ENCODE measurements at places on chromosomes 1 and 21.
A peak's percentile ranks its signal among the peaks of the same experiment; 100 is the strongest.

GRCh38 chr1:150836129-150836773, 28.2 kb upstream of the CTSK start:
- DNase-seq = no peak

GRCh38 chr1:115165776-115166175, 76.5 kb upstream of the TSPAN2 start:
- no peak for DNase-seq

DNA sequence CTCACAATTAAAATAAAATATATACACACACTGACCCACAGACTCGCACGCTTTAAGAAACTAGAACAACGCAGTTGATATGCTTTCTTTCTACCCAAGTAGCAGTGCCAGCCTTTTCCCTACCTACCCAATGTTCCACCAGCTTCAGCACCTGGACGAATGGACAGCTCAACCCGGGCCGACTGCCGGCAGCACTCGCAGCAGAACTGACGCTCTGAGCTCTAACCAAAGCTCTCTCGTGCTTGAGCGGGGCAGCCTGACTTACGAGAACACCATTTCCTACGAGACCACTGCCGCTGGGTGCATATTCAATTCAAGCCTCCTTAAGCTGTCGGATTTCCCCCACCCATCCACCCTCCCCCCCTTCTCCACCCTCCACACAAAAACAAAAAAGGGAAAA, 127.4 kb upstream of the DPYD start:
- DNase-seq = peak; percentile 58

GRCh38 chr1:229636042-229636441, 10.0 kb downstream of the URB2 start:
- DNase-seq = no peak

GRCh38 chr1:176854758-176855745, 309.5 kb downstream of the ASTN1 start:
- no peak for DNase-seq

GRCh38 chr1:226362361-226362760, 45.5 kb downstream of the PARP1 start:
- DNase-seq = no peak

GRCh38 chr1:246301553-246302250, 205.4 kb downstream of the SMYD3 start:
- DNase-seq = no peak

DNA sequence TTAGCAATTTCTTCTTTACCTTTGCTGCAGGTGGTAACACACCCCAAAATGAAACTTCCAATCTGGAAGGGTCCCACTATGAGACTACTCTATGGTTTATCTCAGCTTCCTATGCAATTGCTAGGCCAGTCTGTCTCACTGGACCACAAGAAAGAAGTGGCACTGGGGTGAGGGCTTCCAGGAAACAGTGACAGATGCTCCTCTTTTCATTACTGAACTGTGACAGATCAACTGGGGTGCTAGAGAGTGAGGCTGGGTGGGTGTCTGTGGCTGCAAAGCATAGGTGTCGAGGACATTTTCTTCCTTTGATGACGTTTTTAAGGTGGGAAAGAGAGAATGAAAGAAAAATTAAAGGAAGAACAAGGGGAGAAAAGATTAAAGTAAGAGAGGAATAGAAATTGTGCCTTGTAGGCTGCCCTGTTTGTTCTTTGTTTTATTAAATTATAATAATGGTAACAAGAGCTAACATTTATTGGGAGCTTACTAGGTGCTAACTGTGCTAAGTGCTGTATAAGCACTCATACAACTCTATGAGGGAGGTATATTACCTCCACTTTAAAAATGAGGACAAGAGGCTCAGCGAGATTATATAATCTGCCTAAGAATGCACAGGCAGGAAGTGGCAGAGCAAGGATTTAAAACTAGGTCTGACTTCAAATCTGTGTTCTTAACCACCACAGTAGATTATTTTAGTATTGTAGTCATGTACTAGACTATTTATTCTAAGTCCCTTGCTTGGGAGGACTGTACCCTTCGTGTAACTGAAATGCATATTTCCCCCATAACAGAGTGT, 27.8 kb upstream of the DMRTA2 start:
- no peak for DNase-seq

- no peak for DNase-seq
These were observed 149.7 kb downstream of the HIVEP3 start for GRCh38 chr1:41769068-41769467.

DNA sequence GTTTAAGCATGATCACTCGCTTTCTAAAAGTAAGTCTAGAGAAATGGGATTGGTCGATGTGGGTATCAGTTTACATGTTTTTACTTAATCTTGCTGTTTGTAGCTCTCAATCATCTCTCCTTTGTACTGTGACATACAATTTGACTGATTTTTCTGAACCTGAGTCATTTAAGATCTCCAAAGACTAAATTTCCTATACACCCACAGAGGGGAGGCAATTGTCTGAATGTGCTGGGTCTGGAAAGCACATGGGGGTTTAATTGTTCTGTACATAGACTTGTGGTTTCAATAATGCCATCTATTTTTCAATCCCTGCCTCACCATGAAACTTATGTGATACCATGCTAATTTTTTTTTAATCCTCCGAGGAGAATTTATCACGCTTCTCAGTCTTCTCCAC, 65.8 kb downstream of the USP25 start:
- no peak for DNase-seq

DNA sequence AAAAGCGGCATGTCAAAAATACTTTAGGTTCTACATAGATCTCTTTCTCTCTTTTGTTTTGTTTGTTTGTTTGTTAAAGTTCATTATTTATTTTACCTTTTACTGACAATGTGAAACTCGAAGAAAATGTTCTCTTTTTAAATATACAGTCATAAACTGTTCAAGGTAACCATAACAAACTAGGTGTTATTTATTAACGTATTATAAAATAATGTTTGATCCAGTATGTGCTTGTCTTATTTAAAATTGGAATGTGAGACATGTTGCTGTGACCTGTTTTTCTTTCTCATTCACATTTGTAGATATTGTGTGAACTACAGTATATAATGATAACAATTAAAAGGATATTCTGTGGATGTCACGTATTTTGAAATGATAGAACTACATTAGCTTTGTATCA, 5.9 kb upstream of the LEPR start:
- no peak for DNase-seq

DNA sequence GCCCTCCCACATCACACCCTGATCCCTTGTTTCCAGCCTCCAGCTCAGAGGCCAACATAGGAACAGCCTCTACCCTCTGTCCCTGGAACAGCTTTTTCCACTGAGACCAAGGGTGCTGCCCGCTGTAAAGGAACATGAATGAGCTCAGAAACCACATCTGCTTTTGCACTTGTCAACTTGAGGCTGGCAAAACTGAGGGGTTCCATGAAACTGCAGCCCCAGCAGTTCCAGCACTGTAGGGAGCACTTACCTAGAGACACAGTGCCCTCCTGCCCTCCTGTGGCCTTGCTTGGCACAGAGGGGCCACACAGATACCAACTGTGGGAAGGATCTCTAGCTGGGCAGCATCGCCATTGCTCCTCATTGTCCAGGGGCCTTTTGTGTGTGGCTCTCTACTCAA, 51.7 kb downstream of the ITPKB start:
- no peak for DNase-seq

DNA sequence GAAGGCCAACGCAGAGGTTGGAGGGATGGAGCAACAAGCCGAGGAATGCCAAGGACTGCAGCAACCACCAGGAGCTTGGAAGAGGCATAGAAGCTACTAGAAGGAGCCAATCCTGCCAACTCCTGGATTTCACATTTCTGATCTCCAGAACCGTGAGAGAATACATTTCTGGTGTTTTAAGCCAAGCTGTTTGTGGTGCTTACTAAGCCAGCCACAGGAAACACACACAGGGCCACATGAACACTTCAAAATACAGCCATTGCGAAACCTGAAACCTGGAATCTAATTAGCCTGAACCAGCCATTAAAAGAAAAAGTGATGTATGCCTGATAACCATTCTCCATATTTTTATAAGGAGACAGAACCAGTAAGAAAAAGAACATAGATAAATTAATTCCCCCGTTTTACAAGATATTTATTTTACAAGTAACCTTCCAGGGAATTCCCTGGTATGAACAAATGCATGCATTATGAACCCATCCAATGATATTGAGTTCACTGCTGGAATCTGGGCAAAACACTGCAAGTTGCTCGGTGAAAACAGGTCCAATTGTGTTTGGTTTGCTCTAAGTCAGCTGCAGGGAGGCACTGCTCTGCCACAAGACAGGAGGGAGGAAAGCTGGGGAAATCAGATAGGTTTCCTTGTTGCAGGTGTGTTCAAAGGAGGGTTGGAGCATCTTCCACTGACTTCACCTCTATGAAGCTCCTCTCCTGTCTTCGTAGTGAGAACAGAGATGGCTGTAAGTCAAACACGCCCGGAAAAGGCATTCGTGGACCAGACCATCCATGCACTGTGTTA, 70.2 kb downstream of the ETS2 start:
- no peak for DNase-seq

DNA sequence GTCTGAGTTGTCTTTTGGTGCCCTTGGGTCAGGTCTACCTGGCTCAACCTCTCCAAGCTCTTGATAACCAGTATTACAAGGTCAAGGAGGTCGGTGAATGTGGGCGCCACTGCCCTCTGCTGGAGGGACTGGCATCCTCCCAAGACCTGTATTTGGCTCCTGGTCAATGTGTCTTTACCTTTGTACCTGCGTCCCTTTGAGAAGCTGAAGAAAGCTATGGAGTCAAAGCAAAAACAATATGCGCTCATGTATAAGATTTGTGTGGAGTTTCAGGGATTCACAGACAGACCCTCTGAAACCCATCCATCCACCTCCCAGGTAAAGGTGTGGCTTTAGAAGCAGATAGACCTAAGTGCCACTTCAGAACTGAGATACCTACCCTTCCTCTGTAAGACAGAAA, 61.8 kb upstream of the NBL1 start:
- peak; percentile 75 for DNase-seq

GRCh38 chr1:15816674-15817073, 9.2 kb upstream of the UQCRHL start:
- DNase-seq = no peak

DNA sequence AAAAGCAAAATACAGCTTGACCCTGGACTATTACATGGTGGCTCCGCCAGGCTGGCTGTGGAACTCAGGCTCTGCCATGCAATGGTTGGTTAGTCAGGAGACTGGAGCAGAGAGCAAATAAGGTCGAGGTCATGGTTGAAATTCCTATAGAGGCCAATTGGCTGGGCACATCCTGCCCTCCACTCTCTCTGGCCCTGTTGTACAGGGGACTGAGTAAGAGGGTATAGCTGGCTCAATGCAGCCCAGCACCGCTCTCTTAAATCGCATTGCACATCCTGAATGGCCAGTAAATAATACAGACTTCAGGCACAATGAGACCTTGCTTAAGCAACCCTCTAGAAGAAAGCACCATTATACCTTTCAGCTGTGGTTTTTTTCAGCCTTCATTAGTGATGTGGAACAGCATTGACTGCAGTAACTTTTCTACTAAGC, 59.3 kb upstream of the PPP2R5A start:
- DNase-seq = no peak

- DNase-seq = peak; percentile 44
These were observed 121.8 kb downstream of the HFM1 start for GRCh38 chr1:91282695-91283420.

GRCh38 chr21:46634966-46635323, 529 bp upstream of the PRMT2 start:
- no peak for DNase-seq

- DNase-seq = no peak
These were observed 8.4 kb downstream of the GSTM3 start for GRCh38 chr1:109732390-109732881.

DNA sequence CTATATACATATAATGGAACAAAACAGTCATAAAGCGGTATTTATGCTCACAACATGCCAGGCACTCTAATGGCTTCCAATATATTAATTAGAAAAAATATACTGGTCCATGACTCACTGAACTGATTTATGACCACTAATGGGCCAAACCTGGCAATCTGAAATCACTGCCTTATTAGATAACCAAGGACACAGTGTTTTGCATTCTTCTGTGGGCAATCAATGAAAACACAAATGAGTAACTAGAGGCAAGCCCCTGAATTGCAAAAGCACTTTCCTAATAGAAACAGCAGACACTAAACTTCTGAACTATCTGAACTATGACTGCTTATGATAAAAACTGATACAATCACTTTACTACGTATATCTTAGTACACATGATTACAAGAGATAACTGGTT, 3.5 kb downstream of the GCLM start:
- DNase-seq = no peak

GRCh38 chr21:25974964-25975363, 195.6 kb downstream of the APP start:
- no peak for DNase-seq

DNA sequence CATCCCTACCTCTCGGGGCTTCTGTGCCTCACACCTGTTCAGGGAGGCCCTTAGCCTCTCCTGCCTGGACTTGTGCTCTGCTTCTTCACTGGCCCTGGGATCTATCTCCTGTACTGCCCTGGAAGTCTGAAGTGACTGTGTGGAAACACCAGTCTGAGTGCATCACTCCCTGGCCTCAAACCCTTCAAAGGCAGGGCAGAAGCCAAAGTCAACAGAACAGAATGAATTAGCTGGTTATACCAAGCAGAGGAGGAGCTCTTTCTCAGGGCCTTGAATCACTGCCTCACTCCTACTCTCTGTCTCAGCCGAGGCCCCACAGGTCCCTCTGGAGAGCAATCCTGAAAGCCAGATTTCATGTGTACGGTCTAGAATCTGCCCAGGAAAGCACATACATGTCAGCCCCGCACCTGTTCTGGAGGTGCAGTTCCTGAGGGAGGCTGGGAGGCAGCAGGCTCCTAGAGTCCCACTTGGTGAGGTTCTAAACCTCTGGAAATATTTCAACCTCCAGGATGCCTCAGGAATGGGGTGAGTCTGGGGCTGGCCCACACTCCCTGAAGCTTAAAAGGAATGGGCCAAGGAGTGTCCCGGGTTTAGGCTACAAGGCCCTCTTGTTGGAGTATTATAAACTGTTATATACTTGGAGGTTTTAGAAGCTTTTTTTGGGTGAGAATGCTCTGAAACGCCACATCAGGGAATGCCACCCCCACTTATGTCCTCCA, 98.3 kb downstream of the ABCA4 start:
- no peak for DNase-seq

GRCh38 chr1:207847116-207847515, 63.8 kb downstream of the CD34 start:
- no peak for DNase-seq

DNA sequence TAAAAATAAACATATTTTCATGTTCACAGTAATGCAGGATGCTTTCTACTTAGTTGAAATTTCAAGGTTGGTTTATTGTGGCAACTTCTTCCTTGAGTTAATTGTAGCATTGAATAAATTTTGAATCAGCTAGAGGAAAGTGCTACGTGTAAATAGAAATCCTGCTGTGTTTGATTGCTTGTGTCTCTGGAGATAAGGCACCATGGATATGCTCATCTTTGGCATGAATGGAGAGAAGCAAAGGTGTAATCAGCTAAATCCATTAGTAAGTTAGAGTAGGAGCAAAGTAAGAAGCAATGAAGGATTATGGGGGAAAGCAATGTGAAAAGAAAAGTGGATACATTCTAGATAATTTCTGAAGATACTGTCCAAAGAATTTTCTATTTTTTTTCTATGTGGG, 331.1 kb downstream of the PTPRC start:
- DNase-seq = no peak

GRCh38 chr1:244322791-244323521, 128.8 kb downstream of the ADSS2 start:
- no peak for DNase-seq

All from glutamatergic neuron (in vitro differentiated cells).